ENCODE measurements at places on chromosomes 7 and 10.

DNA sequence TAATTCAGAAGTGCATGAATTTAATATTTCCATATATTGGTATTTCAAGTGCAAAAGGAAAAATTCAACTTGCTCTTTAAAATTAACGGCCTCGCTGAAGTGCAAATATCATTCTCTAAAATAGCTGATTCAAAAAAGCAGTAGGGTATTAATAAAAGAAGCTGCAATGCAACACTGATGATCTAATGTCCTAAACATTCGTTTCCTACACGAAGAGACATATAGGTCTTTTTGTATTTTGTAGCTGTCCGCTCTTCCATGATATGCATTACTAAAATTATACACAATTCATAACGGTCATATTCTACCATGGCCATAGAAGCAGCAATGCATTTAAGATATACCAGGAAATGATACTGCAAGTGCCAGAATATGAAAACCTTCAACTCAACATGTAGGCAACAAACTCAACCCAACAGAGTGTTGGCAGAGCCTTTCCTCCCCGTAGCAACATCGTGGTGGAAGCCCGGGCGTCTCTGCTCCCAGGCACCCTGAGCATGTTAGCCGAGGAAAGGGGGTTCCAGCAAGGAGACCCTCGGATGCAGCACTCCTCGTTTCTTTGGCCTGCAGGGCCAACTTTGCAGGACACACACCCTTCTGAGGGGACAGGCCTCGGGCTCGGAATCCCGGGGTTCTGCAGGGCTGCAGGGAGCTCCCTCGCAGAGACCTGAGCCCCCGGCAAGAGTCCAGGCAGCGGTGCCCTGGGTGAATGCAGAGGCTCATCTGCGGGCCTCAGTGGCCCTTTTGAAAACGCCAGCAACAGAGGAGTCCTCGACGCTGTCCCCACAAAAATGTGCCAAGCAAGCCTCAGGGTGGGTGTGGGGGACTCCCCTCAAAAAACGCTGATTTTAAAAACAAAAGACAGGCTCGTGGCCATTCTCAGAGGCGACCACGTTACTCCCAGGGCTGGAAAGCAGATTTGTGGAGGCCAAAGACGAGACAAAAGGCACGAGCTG lies 1.6 kb downstream of the FAM171A1 start:
- DNase-seq = no peak

GRCh38 chr7:44491229-44491628 lies 771 bp upstream of the NUDCD3 start:
- no peak for DNase-seq

DNA sequence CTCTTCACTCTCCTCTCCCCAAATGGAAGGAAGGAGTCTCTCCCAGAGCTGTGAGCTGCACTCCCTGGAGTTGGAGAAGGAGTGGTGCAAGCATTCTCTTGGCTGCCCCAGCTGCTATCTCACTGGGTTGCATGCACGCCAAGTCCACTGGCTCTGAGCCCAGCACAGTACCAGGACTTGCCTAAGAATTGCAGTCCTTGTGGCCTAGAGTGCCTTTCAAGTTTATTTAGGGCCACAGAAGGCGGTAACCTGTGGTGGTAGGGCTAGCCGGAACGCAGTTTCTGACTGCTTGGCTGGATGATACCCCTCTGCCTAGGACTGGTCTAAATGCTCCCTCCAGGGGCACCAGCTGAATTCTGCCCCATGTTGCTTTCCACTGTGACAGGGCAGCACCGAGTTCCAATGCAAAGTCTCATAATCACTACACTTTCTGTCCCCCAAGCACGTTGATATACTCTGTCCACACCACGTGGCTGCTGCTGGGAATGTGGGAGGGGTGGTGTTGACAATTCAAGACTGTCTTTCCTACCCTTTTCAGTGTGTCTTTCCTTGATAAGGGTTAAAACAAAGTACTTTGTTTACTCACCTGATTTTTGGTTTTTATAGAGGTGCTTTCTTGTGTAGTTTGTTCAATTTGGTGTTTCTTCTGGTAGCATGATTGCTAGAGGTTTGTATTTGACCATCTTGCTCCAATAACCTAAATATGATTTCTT lies 57.0 kb downstream of the PHTF2 start:
- no peak for DNase-seq

GRCh38 chr10:48577158-48577557 lies 27.7 kb downstream of the ARHGAP22 start:
- DNase-seq = no peak

- DNase-seq = no peak
These were observed 28.2 kb downstream of the AP5Z1 start for GRCh38 chr7:4803397-4804241.

GRCh38 chr7:156236181-156236889 lies 404.2 kb upstream of the RNF32 start:
- no peak for DNase-seq

DNA sequence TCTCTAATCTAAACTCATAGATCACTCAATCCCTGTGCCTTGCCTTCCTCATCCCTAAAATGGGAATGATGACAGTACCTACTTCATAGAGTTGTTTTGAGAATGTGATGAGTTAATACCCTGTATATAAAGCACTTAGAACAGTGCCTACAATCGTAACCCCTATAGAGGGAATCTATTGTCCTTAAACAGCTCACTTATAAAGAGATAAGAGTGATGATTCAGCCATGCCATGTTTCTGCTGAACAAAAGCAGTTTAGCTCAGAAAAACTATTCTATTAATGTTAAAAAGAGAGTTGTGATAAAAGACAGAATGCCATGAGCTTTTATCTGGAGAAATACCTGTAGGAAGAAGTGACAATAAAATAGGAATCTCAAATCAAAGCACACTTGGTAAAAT lies 63.6 kb downstream of the CUBN start:
- no peak for DNase-seq

- DNase-seq = no peak
These were observed 12.1 kb upstream of the TCAF1 start for GRCh38 chr7:143913945-143914615.

GRCh38 chr7:119999738-120000475 lies 273.1 kb upstream of the KCND2 start:
- no peak for DNase-seq

- no peak for DNase-seq
These were observed 9.2 kb downstream of the BTAF1 start for GRCh38 chr10:91932737-91933136.

- DNase-seq = no peak
These were observed 15.7 kb upstream of the FLNC start for GRCh38 chr7:128814499-128814898.

DNA sequence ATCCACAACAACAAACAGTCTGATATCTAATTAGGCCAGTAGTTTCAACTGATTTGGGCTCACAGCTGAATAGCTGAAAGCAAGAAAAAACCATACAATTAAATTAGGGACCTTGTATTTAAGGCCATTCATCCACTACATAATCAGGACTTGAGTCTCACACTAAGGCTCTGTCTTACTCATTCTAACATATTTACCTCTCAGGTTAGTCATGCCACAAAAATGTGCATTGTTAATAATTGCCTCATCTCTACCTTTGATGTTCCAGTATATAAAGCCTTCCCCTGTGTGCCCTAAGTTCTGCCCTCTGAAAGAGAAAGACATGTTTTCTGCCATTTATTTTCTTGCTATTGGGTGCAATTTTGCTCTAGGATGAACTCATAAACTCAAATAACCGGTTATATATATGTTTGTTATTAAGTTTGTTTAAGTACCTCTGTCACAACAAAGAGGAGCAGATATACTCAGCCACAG lies 5.3 kb upstream of the C1GALT1 start:
- no peak for DNase-seq

GRCh38 chr7:101428093-101428866 lies 65.6 kb downstream of the COL26A1 start:
- DNase-seq = no peak

GRCh38 chr7:82284936-82285519 lies 158.5 kb downstream of the CACNA2D1 start:
- no peak for DNase-seq

GRCh38 chr10:69292459-69292858 lies 14.2 kb downstream of the HK1 start:
- DNase-seq = no peak

- DNase-seq = no peak
These were observed 121.4 kb downstream of the RNF133 start for GRCh38 chr7:122577449-122578003.

- no peak for DNase-seq
These were observed 152.6 kb downstream of the CAMK1D start for GRCh38 chr10:12501841-12502525.

GRCh38 chr7:18806177-18806576 lies 310.6 kb downstream of the HDAC9 start:
- no peak for DNase-seq

GRCh38 chr10:13340068-13340467 lies 8.0 kb downstream of the SEPHS1 start:
- no peak for DNase-seq

DNA sequence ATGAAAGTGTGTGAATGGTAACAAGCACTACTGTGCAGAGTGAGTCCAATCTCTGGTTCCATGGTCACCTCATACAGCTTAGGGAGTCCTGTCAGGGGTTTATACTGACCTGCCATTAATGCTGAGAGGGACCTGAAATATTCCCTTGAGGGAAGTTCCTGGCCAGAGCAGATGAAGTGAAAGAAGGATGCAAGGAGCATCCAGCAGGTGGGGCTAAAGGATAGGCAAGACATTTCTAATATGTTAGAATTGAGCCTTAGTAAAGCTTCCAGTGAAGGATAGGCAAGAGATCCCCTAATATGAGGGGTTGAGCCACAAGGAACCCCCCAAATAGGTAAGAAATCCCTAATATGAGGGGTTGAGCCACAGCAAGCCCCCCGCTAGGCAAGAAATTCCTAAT lies 25.5 kb upstream of the FAM221A start:
- DNase-seq = no peak

GRCh38 chr7:44074349-44074695 lies 8.0 kb downstream of the POLM start:
- DNase-seq = no peak

DNA sequence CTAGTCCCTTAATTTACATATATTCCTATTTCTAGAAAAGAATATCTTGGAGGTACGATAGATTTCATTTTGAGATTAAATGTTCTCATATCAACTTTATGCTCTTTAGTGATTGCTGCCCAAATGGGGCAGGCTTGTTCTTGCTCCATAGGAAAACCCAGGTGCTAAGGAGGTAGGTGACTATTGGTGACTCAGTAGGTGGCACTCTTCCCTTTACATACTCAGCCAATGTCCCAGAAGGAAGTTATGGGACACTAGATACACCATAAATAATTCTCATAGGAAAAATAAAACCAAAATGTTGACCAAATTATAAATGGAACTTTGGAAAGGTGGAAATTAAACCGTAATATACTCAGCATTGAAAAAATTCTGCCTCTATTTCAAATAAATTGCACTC lies 4.0 kb downstream of the SKAP2 start:
- DNase-seq = no peak

DNA sequence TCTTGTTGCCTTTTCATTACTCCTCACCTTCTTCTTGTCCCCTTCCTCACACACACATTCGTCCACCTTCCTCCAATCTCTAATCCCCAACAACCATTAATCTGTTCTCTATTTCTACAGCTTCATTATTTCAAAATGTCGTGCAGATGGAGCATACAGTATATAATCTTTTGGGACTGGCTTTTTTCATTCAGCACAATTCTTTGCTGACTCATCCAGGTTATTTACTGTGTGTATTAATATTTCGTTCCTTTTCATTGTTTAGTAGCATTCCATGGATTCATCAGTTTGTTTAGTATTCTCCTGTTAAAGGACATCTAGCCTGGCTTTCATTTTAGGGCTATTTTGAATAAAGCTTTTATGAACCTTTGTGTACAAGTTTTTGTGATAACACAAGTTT lies 159.3 kb downstream of the PTPN20 start:
- no peak for DNase-seq

DNA sequence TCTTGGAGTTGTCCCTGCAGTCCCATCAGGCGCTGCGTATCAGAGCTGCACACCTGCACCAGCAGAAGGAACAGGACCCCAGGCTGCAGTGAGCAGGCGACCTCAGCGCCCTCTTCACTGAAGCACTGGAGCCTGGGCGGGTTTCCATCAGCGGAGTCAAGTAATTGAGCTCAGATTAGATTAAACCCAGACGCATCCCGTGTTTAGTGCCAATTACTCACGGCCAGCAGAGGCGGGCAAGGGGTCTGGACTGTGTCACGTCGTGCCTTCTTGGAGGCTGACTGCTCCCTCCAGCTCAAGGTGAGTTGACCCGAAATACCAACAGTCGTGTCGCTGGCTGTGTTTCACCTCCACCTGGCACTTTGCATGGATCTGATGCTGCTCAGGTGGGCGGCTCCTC lies 123.6 kb downstream of the CXCL12 start:
- no peak for DNase-seq

DNA sequence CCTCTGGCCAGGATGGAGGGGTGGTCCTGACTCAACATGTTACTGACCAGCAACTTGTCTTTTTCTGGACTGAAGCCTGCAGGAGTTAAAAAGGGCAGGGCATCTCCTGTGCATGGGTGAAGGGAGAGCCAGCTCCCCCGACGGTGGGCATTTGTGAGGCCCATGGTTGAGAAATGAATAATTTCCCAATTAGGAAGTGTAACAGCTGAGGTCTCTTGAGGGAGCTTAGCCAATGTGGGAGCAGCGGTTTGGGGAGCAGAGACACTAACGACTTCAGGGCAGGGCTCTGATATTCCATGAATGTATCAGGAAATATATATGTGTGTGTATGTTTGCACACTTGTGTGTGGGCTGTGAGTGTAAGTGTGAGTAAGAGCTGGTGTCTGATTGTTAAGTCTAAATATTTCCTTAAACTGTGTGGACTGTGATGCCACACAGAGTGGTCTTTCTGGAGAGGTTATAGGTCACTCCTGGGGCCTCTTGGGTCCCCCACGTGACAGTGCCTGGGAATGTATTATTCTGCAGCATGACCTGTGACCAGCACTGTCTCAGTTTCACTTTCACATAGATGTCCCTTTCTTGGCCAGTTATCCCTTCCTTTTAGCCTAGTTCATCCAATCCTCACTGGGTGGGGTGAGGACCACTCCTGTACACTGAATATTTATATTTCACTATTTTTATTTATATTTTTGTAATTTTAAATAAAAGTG lies 6.0 kb downstream of the PLAU start:
- no peak for DNase-seq

DNA sequence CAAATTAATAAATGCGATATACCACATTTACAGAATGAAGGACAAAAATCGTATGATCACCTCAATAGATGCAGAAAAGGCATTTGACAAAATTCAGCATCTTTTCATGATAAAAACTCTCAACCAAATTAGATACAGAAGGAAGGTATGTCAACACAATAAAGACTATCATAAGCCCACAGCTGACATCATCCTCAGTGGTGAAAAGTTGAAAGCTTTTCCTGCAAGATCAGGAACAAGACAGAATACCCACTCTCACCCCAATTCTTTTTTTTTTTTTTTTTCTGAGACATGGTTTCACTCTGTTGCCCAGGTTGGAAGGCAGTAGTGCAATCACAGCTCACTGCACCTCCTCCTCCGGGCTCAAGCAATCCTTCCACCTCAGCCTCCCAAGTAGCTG lies 67.2 kb downstream of the TPST1 start:
- DNase-seq = no peak

DNA sequence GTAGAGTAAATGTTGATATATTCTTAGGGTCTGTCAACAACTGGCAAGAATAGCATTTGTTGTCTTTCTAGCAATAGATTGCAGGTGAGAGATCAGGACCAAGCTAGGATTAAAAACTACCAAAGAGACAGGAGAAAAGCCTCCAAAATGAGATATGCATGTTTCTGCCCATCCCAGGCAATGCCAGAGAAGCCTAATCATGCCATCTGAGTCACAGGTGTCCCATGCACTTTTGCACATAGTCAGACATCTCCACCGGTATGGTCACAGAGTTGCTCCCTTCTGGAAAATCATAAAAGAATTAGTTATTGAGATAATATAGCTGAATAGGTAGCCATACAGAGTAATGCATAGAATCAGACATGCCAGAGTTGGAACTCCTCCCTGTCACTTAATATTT lies 50.6 kb downstream of the PDK4 start:
- no peak for DNase-seq

- DNase-seq = no peak
These were observed 350.7 kb downstream of the GLRX3 start for GRCh38 chr10:130486906-130487305.

Data from stimulated activated CD4-positive, alpha-beta T cell treated with anti-CD3 and anti-CD28 coated beads, Interleukin-12 subunit alpha, Interleukin-12 subunit beta, amount 100 ng/mL, for 48 hours (primary cell).